ENCODE measurements at places on chromosomes 3 and 15. TPM values are rescaled to one million over a fixed set of nuclear protein-coding genes. Genes with fewer than 3 reads are reported as not detected.

Gene FAM107A
- 17.7 TPM for total RNA-seq

Gene CCR3
- total RNA-seq: not detected

GRCh38 chr3:4736284-4736861 lies 242.9 kb upstream of the BHLHE40 start:
- no peak overlapping the region for H3K4me3 ChIP-seq
- peak; percentile 94 for DNase-seq
- H3K4me1 ChIP-seq: peaks cover 13% of the 10 kb centered on the region
- no peaks in the 10 kb centered on the region for H3K36me3 ChIP-seq

DNA sequence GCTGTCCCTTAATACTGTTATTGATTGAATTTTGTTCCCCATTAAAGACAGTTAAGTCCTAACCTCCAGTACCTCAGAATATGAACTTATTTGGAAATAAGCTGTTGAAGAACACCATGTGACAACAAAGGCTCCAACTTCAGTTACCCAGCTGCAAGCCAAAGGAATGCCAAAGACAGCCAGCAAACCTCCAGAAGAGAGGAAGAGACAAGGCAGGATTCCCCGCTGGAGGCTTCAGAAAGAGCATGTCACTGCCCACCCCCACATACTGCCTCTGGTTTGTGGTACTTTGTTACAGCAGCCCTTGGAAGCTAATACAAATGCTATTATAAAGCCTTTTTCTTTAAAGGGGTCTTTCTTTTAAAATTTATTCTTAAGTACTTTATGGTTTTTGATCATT lies 18.4 kb upstream of the NEK10 start:
- H3K36me3 ChIP-seq: peaks cover 6% of the 10 kb centered on the region
- DNase-seq: no peak

- peak; percentile 63 for DNase-seq
- no peaks in the 10 kb centered on the region for H3K36me3 ChIP-seq
- peaks cover 3% of the 10 kb centered on the region for H3K4me1 ChIP-seq
Observed at GRCh38 chr3:38346587-38347410, at the start of gene XYLB. Gene XYLB, plus strand, starts transcription at chr3:38346785. Its CDS starts 84 bp downstream, at chr3:38346869.

GRCh38 chr3:193520738-193521137 lies 34.0 kb downstream of the ATP13A4 start:
- DNase-seq: no peak
- H3K4me1 ChIP-seq: no peaks in the 10 kb centered on the region
- no peaks in the 10 kb centered on the region for H3K36me3 ChIP-seq

- no peak overlapping the region for H3K27ac ChIP-seq
- DNase-seq: no peak
- no peaks in the 10 kb centered on the region for H3K4me1 ChIP-seq
Observed at GRCh38 chr3:117746066-117746465, 1036.5 kb downstream of the TUSC7 start.

DNA sequence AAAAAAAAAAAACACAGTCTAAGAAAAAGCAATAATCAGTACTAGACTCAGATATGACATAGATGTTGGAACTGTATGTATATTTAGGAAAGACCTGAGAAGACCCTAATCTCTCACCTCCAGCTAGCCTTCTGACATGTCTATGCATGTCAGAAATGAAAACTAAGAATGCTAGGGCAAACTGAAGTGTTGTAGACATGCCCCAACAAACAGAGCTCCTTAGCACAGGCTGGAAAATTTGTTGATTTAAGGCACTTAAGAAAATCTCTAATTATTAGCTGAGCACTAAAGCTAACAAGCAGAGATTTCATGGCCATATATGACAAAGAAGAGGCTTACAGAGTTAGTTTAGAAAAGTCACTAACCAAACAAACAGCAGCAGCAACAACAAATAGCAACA lies 45.5 kb upstream of the PRSS50 start:
- no peaks in the 10 kb centered on the region for H3K36me3 ChIP-seq
- no peaks in the 10 kb centered on the region for H3K4me1 ChIP-seq
- H3K27ac ChIP-seq: no peak overlapping the region
- no peak overlapping the region for H3K4me3 ChIP-seq
- no peaks in the 10 kb centered on the region for H3K27me3 ChIP-seq
- no peak for DNase-seq

DNA sequence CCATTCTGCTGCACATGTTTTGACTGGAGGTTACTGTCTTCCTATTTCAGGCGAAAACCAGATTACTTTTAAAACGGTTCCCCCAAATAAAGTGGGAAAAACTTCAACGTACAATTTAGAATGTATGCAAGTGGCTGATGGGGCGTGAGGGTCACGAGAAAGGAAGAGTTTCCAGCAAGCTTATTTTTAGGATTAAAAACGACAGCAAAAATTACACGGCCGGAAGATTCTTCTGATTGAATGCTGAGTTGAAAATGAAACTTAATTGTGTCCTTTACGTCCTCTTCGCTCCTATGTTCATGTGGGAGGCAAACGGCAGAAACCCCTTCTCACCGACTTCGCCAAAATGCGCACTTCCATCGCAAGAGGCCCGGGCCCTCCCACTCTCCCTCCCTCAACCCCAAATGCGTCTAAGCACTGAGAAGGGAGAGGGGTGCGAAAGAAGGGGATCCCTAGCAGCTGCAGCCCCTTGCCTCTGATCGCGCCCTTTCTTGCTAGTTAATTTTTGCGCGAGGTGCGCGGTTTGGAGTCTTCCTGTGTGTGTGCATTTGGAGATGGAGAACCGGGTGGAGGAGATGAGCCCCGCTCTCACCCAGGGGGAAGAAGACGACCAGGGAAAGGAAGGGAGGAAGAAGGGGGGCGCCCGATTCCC lies 656 bp downstream of the CD47 start:
- H3K27ac ChIP-seq: peak overlapping the region; percentile 92
- no peaks in the 10 kb centered on the region for H3K27me3 ChIP-seq
- no peaks in the 10 kb centered on the region for H3K36me3 ChIP-seq
- H3K4me1 ChIP-seq: no peaks in the 10 kb centered on the region

GRCh38 chr15:74397239-74398068 lies 30.0 kb upstream of the CYP11A1 start:
- H3K4me1 ChIP-seq: no peaks in the 10 kb centered on the region
- H3K36me3 ChIP-seq: no peaks in the 10 kb centered on the region
- H3K4me3 ChIP-seq: no peak overlapping the region
- no peaks in the 10 kb centered on the region for H3K27me3 ChIP-seq
- H3K27ac ChIP-seq: no peak overlapping the region

DNA sequence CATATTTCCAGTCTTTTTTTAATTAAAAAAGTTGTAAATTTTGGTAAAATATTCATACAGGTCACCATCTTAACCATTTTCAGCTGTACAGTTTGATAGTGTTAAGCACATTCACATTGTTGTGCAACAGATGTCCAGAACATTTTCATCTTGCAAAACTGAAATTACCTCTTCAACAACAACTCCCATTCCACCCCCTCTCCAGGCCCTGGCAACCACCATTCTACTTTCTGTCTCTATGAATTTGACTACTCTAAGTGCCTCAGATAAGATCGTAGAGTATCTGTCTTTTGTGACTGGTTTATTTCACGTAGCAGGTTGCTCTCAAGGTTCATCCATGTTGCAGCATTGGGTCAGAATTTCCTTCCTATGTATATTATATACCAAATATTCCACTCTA lies 76.0 kb downstream of the SLCO3A1 start:
- H3K27ac ChIP-seq: no peak overlapping the region
- DNase-seq: no peak
- no peaks in the 10 kb centered on the region for H3K36me3 ChIP-seq
- no peak overlapping the region for H3K4me3 ChIP-seq
- H3K4me1 ChIP-seq: peaks cover 4% of the 10 kb centered on the region
- H3K27me3 ChIP-seq: no peaks in the 10 kb centered on the region

DNA sequence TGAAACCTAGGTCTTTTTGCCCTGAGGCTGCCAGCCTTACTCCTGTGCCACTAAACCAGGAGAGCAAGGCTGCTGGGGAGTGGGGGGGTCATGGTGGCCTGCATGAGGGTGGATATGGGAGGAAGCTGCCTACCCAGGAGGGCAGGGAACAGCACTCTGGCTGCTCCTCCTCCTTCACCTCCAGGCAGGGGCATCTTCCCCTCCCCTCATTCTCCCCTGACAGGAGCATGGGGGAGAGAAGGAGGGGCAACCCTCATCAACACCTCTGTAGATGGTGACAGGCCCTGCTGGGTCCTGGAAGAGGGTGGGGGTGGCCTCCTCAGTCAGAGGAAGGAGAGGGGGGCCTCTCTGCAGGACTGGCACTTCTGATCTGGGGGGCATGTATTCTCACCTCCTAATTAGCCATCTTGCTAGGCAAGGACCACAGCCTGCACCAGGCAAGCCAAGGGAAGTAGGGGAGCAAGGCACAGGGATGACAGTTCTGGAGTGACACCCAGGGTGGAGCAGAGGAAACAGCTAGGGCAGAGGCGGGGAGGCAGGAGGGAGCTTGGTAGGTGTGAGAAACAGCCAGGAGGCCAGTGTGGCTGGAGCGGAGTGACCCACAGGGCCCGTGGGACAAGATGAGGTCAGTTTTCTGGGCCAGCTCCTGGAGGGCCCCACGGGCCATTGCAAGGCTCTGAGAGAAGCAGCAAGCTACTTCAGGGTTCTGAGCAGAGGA lies 4.9 kb downstream of the CCDC33 start:
- no peaks in the 10 kb centered on the region for H3K4me1 ChIP-seq
- H3K27me3 ChIP-seq: no peaks in the 10 kb centered on the region
- H3K27ac ChIP-seq: peak overlapping the region; percentile 7
- DNase-seq: no peak
- H3K36me3 ChIP-seq: no peaks in the 10 kb centered on the region

DNA sequence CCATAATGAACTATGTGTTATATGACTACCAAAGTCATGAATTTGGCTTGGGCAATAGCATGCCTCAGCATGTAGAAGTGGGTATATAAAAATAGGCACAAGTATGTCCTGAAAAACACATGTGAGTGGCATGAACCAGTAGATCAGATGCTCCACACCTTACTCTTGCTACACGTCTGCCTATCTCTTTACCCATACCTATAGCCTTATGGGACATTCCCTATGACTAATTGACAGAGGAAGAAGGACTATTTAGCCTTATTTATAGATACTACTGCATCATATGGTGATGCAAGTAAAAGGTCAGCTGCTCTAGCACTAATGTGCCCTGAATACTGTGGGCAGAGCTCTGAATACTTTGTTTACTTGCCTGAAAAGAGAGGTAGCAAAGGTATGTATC lies 81.0 kb upstream of the ZPLD1 start:
- no peaks in the 10 kb centered on the region for H3K4me1 ChIP-seq
- no peak overlapping the region for H3K27ac ChIP-seq
- DNase-seq: no peak
- H3K36me3 ChIP-seq: no peaks in the 10 kb centered on the region

DNA sequence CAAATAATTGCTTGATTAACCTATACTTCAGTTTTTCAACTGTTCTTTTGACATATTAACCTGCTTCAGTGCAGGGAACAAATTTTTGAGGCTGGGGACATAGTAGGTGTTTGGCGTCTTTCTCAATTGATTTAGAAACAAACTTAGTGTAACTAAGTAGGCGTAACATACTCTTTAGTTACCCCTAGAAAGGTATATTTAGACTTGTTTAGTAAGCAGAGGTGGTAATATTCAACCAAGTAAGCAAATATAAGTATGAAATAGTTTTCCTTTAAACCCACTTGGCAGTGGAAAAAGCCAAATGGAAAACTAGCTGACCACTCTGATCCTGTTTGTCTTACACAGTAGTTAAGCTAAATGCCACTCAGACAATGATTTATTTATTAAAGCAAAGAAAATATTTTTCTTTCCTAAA lies 113.2 kb downstream of the MBNL1 start:
- peak overlapping the region; percentile 27 for H3K4me3 ChIP-seq
- no peaks in the 10 kb centered on the region for H3K27me3 ChIP-seq
- no peaks in the 10 kb centered on the region for H3K36me3 ChIP-seq
- no peaks in the 10 kb centered on the region for H3K4me1 ChIP-seq
